ENCODE measurements at places on chromosomes 13 and 19.
A peak's percentile ranks its signal among the peaks of the same experiment; 100 is the strongest.

GRCh38 chr13:20340759-20341171, 108.6 kb upstream of the GJB6 start:
- no peak for DNase-seq

- no peak for DNase-seq
Measured at GRCh38 chr19:45815481-45816216, 541 bp upstream of the RSPH6A start.

DNA sequence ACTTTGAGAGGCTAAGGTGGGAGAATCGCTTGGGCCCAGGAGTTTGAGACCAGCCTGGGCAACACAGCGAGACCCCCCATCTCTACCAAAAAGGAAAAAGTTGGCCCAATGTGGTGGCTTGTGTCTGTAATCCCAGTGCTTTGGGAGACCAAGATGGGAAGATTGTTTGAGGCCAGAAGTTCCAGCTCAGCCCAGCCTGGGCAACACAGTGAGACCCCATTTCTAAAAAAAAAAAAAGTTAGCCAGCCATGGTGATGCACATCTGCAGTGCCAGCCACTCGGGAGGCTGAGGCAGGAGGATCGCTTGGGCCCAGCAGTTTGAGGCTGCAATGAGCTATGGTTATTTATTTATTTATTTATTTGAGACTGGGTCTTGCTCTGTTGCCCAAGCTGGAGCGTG, 41.3 kb downstream of the CYP4F22 start:
- DNase-seq = no peak

DNA sequence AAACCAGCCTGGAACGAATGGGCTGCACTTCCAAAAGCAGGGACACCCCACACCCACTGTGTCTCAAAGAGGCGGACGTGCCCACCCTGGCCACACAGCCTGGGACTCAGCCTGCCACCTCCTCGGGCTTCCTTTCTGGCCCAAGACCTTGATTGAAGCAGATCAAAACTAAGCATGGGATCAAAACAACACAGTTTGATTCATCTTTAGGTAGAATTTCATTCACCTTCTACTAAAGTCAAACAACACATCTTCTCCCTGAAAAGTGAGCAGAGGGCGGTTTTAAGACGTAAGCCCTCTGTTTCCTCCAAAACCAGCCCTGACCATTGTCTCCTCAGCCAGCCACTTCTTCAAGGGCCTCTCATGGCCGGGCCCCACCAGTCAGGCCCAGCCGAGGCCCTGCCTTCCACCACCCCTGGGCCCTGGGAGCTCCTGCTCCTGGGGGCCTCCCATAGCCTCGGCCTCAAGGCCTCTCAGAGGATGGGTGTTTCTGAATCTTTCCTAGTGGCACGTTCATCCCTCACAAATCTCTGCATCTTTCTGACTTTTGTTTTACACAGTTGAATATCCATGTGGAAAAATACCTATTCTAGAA, 6.3 kb upstream of the F10 start:
- no peak for DNase-seq

GRCh38 chr13:48264058-48264457, 31.1 kb downstream of the ITM2B start:
- DNase-seq = no peak

- no peak for DNase-seq
Measured at GRCh38 chr13:38147050-38147449, 202.6 kb upstream of the UFM1 start.

DNA sequence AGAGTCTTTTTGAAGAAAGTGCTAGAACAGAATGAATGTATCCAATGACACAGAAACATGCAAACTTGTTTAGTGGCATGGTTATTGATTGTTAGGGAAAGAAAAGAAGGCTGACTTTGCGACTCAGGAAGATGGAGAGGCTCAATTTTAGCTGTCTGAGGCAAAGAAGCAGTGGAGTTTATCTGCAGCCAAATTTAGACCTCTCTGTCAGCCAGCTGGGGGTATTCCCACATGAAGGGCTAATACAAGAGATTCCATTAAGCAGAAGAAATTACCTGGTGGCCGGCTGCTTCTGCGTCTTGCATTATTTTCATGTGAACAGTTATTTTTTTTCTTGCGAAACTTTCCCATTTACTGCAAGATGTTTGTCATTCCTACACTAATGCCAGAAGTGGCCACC, 240.2 kb upstream of the NBEA start:
- DNase-seq = no peak

- no peak for DNase-seq
Measured at GRCh38 chr19:28471731-28472510, 741.0 kb downstream of the UQCRFS1 start.

- DNase-seq = no peak
Measured at GRCh38 chr13:48249018-48249417, 16.0 kb downstream of the ITM2B start.

- DNase-seq = no peak
Measured at GRCh38 chr13:73776151-73776785, 357.9 kb downstream of the KLF12 start.

DNA sequence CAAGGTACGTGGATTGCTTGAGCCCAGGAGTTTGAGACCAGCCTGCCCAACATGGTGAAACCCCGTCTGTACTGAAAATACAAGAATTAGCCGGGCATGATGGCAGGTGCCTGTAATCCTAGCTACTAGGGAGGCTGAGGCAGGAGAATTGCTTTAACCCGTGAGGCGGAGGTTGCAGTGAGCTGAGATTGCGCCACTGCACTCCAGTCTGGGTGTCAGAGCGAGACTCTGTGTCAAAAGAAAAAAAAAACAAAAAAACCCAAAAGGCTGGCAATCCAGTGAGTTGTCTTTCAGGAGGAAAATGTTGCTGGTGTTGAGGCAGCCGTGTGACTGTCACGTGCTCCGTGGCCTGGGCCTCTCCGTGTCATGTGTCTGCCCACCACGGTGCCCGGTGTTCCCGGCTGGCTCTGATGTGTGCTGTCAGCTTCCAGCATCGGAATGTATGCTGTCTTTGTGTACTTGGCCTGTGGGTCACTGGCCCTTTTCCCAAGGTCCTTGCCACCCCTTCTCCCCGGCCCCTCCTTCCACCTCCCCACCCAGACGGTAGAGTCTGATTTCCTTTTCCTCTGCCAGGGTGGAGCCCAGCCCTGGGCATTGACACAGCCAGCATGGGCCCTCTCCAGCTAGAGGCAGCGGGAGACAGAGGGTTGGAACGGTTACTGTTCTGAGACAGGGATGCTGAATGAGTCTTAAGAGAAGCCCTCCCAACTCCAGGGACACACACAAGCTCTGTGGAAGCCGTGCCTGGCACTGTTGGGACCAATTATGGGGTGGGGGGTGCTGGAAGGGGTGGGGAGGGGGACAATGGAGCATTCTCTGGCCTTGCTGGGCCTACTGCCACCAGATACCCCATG, 7.2 kb upstream of the TUBB4A start:
- peak; percentile 96 for DNase-seq

DNA sequence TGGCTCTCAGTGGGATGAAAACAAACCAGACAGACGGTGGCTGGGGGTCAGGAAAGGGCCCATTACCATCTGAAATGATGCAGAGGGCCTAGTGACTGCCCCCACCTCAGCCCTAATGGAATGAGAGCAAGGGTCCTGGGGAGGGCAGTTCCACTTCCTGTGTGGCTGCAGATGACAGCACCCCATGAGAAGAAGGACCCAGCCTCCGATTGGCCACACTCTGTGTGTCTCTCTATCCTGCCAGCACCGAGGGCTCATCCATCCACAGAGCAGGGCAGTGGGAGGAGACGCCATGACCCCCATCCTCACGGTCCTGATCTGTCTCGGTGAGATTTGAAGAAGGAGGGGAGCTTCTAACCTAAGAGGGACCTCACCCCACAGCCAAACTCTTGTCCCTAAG, 498 bp downstream of the LILRB1 start:
- no peak for DNase-seq

- no peak for DNase-seq
Measured at GRCh38 chr13:22427783-22428182, 753.0 kb upstream of the SGCG start.

- DNase-seq = no peak
Measured at GRCh38 chr13:98544104-98544710, 32.7 kb downstream of the STK24 start.

- DNase-seq = no peak
Measured at GRCh38 chr13:81757348-81757970, 1416.5 kb upstream of the SPRY2 start.

DNA sequence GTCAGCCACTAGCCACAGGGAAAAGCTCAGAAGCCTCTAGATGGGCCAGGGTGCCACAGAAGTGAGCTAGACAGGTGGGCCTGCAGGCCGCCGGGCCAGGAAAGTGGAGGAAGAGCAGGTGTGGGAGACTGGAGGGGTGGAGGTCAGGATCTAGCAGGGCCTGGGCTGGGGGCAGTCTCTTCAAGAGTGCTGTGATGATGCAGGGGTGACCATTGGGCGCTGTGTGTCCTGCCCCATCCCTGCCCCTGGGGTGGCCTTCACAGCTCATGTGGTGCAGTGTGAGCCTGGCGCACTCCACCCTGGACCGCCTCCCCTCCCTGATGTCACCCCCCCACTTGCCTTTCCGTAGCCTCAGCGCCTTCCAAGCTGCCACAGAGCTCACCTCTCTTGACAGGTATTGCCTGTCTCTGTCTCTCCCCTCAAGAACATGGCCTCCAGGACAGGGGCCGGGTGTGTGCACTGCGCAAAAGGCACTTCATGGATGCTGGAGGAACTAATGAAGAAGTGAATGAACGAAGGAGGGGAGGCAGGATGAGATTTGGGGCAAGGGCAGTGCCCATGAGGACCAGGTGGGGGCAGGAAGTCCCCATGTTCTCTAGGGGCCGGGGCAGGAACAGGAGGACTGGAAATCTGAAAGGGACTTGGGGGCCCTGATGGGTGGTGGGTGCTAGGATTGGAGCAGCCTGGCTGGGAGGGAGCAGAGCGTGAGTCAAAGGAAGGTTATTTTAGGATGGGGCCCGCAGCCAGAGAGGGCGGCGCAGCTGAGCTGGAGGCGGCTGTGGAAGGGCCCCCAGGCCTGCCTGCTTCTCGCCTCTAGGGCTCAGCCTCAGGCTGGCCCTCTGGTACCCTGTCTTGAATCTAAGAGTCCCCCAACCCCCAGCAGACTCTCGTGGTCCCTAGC, 6.6 kb downstream of the SSBP4 start:
- no peak for DNase-seq

GRCh38 chr13:80235166-80235966, 105.6 kb downstream of the SPRY2 start:
- no peak for DNase-seq

All from substantia nigra (tissue), 51 donors.